Islet precursor cell (in vitro differentiated cells): ENCODE measurements at places on chromosomes 3 and 15.
A peak's percentile ranks its signal among the peaks of the same experiment; 100 is the strongest.

- no peak for DNase-seq
Observed at GRCh38 chr3:98718730-98719129, 44.4 kb upstream of the ST3GAL6 start.

GRCh38 chr3:61663356-61664104 is 102.2 kb downstream of the PTPRG start:
- DNase-seq, result no peak

DNA sequence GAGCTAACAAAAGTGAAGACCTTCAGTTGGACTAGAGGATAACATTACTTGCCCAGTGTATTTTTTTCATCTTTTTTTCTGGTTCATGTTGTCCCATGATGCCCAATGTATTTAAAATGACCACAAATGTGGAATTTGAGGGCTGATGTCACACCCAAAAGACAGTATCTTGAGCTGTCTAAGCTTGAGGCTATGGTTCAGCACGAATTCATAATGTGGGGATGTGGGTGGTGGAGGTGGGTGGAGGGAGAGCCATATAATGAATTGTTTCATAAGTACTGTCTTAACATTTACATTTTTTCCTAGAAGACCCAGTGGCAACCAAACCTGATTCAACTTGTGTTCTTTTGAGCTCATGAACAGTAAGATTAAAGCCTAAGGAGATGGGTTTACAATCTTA is 37.5 kb downstream of the CHAC1 start:
- DNase-seq, result no peak

DNA sequence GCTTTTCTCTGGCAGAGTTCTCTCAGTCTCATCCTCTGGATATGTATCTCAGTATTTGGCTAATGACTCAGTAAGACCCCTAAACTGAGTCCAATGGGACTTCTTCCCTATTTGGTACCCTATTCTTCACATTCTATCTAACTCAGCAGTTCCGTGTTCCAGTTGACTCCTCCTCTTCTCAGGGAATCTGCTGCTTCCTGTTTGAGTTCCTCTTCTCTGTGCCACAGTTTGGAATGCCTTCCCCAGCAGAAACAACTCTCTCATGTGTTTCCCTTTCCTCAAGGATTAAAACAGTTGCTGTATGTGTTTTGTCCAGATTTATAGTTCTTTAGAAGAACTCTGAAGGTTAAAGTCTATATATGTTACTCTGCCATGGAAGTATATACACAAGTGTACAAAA is 344.0 kb upstream of the RARB start:
- DNase-seq, result no peak

- peak; percentile 44 for DNase-seq
Observed at GRCh38 chr15:68415501-68416157, 16.3 kb downstream of the ITGA11 start.

DNA sequence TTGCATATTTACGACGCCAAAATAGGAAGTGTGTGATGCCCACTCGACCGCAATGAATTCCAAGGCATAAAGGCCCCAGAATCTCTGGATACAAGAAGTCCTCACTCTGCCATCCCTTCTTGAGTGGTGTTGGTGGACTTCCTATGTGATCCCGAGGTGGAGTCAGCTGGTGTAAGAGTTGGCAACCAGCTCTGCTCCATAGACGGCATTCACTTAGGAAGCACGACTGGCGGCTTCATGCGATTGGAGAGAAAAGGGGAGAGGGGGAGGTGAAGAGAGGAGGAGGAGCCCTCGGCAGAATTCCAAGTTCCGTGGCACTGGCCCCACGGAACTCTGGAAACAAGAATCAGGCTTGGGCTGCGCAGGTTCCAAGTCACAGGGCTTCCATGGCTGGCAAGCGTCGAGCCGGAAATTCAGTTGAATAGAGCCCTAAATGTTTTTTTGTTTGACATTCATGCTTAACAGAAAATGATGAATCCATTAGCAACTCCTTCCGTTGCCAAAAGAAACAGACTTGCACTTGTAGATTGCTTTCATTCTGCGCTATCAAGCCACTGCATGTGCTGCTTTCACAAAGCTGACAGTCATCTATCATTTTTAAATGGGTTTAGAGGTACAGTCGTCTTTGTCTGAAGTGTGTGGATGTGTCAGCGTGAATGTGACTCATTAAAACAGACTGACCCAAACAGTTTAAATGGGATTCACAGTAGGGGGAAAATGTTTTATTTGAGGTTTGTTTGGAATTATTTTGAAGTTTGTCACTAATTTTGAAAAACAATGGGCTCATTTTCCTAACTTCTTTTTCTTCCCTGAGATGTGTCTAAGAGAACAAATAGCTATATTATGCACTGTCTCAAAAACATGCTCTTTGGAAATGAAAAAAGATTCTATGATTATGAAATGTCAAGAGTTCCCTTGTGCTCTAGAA is 428.3 kb upstream of the ATP11B start:
- DNase-seq, result no peak

- DNase-seq, result peak; percentile 40
Observed at GRCh38 chr3:195825191-195825588, 13.5 kb upstream of the MUC4 start.

GRCh38 chr3:71725271-71725991 is at the start of gene EIF4E3:
EIF4E3 (minus strand) TSS chr3:71725402; CDS start chr3:71725367, 35 bp downstream.
- peak; percentile 63 for DNase-seq

DNA sequence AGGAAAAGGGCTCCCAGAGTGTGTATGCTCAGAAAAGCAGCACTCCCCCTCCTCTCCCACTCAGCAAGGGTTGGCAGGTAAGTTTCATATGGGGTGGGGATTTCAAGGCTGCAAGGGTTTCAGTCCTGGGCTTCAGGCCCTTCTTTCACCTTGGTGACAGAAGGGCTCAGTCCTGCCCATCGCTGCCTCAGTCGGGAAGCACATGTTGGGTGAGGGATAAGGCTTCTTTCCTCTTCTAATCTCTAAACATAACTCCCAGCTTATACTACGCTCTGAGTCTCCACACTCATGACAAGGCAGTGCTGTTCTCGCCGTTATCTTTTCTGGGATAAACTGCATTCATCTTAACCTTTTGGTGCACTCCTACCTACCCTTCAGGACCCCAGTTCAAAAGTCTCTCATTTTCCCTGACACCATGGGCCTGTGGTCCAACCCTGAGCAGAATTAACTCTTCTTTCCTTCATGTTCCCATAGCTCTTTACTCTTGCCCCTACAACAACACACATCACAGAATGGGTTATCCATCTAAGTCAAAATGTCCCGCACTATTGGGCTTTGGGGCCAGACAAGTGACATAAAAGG is 17.0 kb downstream of the RAB43 start:
- no peak for DNase-seq

DNA sequence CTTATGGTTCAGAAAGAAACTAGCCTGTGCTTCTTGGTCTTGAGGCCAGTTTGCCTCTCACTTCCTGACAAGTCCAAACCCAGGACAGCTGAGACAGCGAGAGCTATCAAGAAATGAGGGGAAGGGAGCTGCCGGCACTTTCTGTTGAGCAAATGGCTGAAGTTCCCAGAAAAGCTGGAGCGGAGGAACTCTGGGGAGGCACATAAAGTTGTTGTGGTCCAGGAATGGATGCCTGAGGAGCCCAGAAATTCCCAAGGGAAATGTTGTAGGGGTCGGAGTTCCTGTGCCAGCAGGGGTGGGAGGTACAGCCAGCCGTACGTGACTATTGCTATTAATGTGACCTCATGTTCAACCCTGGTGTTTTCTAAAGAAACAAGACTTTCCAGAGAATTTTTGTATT is 98.8 kb upstream of the TNFAIP8L3 start:
- no peak for DNase-seq

DNA sequence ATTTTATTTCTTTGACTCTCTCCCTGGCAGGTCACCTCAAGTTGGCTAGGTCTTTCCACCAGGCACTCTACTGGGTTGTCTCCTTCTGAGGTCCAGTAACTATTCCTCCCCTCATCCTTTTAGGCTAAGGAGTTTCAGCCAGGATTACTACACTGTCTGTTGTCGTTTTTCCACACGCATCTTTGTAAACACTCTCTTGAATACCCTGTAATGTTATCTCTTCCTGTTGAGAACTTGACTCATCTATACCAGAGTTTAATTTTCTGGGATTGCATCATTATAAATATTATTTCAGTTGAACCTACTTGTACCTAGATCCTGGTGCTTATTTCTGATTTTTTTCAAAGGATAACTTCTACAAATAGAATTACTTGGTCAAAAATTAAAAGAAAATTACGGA is 138.3 kb downstream of the SQOR start:
- DNase-seq, result no peak

DNA sequence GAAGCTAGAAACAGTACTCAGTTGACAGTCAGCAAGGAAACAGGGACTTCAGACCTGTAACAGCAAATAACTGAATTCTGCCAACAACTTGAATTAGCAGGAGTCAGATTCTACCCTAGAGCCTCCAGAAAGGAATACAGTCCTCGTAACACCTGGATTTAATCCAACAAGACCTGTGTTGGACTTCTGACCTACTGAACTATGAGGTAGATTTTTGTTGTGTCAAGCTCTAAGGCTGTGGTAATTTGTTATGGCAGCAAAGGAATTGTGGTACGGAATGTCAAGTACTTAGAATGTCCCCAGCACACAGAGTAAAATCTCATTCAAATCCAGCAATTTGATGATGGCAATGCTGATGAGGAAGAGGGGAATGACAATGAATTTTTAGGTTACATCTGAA is 234.1 kb downstream of the LRRN1 start:
- no peak for DNase-seq

GRCh38 chr3:167100200-167100599 is 279.9 kb downstream of the ZBBX start:
- DNase-seq, result no peak

- peak; percentile 90 for DNase-seq
Observed at GRCh38 chr3:32177702-32178198, 60.7 kb upstream of the CMTM8 start.
